ENCODE measurements at places on chromosomes 1 and 21. TPM values are rescaled to one million over a fixed set of nuclear protein-coding genes. Genes with fewer than 3 reads are reported as not detected.

Gene GPX7
- 1.7 TPM for total RNA-seq

Gene INTS11
- 90.6 TPM for total RNA-seq

Gene CD1D
- 0.82 TPM for total RNA-seq

Gene TENT5C
- total RNA-seq = 2.3 TPM

Gene FAAH
- 15.6 TPM for total RNA-seq

Gene LRRC39
- 23.4 TPM for total RNA-seq

Gene NBPF3
- total RNA-seq = 0.95 TPM

Gene DAB1
- not detected for total RNA-seq

Gene CLDN17
- not detected for total RNA-seq

Gene CLEC20A
- not detected for total RNA-seq

Gene FNBP1L
- 35.1 TPM for total RNA-seq

Gene ST3GAL3
- total RNA-seq = 32.2 TPM

DNA sequence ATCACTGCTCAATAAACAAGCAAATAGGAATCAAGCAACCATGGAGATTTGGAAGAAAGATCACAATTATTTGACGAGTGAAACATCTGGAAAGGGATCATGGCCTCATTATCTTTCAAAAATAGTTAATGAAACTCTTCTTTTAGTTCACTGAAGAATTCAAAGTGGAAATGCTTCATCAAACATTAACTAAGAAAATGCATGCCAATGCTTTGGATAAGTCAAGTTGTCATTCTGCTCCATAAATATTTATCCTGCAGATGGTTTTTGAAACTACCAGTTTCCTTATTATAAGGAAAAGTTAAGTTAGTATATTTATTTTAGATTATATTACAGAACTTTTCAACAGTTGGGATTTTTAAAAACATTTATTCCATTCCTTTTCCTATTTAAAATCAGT is 206.5 kb upstream of the ADGRL2 start:
- no peak for DNase-seq

- no peak for DNase-seq
These were observed 9.1 kb upstream of the EFHD2 start for GRCh38 chr1:15400627-15401026.

DNA sequence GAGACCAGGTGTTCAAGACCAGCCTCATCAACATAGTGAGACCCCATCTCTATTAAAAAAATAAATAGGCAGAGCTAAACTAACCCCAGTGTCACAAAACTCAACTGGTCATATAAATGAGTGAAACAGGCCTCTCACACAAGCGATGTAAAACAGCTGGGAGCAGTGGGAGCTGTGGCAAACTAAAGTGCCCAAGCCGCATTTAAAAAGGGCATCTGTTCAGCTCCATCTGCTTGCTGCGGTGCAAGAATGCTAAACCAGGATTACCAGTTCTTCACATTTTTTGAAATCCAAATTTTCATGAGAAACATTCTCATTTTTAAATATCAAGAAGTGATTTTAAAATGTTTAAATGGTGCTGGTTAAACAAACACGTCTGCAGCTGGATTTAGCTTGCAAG is 50.0 kb upstream of the WNT2B start:
- DNase-seq = no peak

- no peak for DNase-seq
These were observed 86.5 kb downstream of the NUF2 start for GRCh38 chr1:163408262-163408661.

DNA sequence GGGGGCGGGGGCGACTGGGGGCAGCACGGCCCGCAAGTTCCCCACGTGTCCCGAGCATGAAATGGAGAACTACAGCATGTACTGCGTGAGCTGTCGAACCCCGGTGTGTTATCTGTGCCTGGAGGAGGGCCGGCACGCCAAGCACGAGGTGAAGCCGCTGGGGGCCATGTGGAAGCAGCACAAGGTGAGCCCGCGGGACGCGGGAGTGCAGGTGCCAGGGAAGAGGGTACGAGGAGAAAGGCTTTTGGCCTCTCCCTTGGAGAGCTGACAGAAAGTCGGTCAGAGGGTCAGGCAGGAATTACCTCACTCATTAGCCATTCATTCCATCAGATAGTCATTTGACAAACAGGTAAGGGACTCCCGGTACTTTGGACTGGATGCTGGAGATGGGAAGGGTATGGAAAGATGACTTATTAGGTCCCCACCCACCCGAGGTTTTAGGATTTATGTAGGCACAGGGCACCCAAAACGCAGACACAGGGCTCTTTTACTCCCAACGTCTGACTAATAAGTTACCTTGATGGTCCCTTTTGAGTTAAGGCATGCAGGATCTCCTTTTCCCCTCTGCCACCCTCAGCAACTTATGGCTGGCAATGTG is 2.1 kb downstream of the TRIM67 start:
- no peak for DNase-seq

- no peak for DNase-seq
These were observed 644.2 kb downstream of the PTPRU start for GRCh38 chr1:29880556-29880955.

- DNase-seq = no peak
These were observed 89.8 kb downstream of the ABCA4 start for GRCh38 chr1:94031154-94031553.

DNA sequence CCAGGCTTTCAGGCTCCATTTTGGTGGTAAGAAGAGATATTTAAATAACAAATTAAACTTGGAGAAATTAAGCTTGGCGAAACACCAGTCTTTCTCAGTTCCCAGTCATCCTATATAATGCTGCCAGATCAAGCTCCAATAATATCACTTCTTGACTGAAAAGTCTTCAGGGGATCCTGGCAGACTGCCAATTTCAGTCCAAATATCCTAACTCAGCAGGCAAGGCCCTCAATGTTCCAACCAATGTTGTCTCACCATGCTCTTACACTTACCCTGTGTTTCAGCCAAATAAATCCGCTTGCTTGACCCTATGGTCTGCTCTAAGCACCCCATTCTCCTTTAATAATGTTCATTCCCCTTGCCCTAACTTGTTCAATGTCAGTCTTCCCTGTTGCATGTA is 39.9 kb upstream of the BCL10 start:
- DNase-seq = no peak

GRCh38 chr1:205310976-205311704 is 10.4 kb downstream of the NUAK2 start:
- no peak for DNase-seq

DNA sequence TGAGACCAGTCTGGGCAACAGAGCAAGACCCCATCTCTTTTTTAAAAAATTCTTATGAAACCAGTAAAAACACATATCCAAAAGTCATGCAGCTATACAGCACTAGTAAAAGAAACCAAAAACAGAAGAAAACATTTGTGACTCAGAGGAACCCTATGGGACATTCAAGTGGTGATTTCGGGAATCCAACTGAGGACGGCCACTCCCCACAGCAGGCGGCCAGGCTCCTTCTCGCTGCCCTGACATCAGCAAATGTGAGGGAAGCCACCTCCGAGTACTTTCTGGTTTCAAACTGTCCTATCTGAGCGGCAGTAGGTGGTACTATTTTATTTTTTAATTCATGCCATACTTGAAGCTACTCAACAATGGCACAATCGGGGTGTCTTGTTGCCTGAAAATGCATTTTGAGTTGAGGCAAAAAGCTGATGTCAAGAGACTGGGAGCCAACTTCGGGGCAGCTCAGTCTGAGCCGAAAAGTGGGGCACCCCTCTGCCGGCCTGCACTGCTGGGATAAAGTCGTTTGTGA is 3.3 kb downstream of the SUMO3 start:
- no peak for DNase-seq

GRCh38 chr1:199058281-199058680 is 419.4 kb downstream of the PTPRC start:
- DNase-seq = no peak

DNA sequence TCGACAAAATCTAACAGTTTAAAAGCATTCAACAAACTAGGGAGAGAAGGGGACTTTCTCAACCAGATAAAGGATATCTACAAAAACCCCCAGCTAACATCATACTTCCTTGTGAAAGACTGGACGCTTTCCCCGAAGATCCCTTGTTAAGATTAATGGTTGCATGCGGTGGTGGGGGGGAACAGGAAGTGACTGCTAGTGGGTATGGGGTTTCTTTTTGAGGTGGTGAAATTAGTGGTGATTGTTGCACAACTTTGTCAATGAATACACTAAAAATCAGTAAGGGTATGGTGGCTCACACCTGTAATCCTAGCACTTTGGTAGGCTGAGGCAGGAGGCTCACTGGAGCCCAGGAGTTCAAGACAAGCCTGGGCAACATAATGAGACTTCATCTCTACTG is 26.9 kb upstream of the EYA3 start:
- no peak for DNase-seq

DNA sequence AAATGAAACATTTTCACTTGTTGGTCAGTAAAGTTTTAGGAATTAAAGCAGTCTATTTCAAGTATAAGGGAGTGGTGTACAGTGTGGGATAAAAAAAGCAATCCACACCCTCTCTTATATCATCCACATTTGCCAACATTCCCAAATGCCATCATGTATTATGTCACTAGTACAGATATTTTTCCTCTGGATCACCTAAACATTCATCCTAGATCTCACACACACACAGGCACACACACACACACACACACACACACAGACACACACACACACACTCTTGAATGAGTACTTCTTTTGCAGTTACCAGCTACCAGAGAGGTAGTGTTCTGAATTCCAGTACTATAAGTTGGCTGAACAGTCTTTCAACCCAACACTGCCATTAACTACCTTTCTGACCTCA is 1369.1 kb upstream of the ADGRL4 start:
- no peak for DNase-seq

DNA sequence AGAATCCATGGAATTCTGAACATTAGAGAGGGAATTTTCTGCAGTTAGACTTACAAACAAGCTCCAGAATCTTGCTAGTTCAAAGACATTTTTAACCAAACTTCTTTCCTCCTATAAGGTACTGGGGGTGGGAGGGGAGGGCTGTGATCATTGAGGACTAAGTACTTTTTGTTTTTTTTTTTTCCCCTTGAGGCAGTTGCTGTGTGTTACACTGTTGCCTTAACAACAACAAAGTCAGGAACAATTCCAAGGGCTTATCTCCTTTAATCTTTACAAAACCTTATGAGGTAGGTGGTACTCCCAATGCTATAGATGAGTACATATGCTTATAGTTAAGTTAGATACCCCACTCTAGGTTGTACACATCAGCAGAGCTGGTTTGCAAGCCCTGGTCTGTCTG is 62.9 kb downstream of the PPP1R12B start:
- no peak for DNase-seq

DNA sequence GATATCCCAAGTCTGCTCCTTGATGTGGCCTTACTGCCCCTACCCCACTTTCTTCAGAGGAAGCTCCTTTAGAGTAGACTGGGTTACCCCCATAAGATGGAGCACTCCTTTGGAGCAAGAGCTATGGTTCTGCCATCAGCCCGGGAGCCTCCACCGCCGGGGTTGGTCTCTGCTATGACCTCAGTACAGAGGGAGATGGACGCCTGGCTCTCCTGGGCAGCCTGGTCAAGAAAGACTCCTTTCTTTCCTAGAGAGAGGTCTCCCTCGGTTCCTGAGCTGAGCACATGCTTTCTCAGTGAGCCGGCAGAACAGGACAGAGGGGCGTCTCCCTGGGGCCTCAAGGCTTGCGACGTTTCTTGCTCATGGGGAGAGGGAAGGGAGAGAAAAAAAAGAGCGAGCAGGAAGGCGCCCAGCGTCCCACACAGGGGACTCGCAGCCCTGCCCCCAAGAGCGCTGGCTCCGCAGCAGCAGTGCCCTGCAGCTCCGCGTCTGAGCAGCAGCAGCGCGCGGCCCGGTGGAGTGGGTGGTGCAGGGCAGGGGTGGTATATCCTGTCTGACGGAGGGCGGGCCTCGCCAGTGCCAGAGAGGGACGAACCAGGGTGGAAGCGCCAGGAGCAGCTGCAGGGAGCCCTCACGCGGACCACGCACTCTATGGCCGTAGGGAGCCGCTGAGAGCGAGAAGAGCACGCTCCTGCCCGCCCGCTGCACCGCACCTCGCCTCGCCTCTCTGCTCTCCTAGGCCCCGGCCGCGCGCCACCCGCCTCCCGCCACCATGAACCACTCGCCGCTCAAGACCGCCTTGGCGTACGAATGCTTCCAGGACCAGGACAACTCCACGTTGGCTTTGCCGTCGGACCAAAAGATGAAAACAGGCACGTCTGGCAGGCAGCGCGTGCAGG is at the start of gene PKP1:
Gene PKP1 (plus strand): TSS at position 576 of the 899 bp plus-strand sequence. CDS start 197 bp downstream, at position 773.
- DNase-seq = peak; percentile 23

GRCh38 chr1:182889997-182890396 is 50.9 kb downstream of the DHX9 start:
- no peak for DNase-seq

GRCh38 chr1:26677306-26678115 is 18.3 kb upstream of the ARID1A start:
- peak; percentile 81 for DNase-seq

- DNase-seq = peak; percentile 32
These were observed 76.6 kb downstream of the NDUFS5 start for GRCh38 chr1:39102537-39103327.

GRCh38 chr1:119924948-119925898 is 28.9 kb upstream of the ADAM30 start:
- peak; percentile 40 for DNase-seq

DNA sequence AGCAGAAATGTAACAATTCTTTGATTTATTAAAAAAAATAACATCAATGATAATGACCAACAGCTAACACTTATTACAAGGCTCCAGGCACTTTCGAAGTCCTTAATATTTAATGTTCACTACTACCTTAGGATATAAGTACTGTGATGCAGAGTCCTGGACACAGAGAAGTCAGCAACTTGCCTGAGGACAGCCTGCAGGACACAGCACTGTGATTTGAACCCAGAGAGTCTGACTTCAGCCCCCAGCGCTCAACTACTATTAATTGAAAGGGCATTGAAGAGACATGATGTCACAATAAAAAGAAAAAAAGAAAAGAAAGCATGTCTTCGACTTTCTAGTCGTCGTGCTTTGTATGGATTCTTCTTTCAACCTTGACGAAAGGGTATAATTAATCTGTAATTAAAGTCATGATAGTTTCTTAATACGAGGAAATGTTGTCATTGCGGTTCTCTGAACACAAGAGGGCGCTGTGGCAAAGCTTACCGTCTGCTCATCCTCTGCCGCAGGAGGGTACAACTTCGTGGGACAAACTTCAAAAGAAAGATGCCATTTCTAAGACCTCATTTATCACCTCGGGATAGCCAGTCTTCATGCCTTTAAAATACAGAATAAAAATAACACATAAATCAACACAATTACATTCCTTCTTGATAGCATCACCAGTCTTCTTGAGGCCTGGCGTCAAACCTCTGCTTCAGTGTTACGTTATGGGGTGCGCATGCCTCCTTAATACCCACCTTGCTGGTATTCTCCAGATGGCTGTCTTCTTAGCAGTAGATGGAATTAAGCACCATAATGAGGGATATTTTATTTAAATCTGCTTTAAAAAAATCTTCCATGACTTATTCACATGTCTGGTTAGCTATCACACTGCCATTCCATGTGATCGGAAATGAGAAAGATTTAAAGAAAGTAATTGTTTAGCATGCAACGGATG is 240.1 kb downstream of the DISC1 start:
- no peak for DNase-seq

- no peak for DNase-seq
These were observed 111.5 kb downstream of the ETS2 start for GRCh38 chr21:38917043-38917774.

DNA sequence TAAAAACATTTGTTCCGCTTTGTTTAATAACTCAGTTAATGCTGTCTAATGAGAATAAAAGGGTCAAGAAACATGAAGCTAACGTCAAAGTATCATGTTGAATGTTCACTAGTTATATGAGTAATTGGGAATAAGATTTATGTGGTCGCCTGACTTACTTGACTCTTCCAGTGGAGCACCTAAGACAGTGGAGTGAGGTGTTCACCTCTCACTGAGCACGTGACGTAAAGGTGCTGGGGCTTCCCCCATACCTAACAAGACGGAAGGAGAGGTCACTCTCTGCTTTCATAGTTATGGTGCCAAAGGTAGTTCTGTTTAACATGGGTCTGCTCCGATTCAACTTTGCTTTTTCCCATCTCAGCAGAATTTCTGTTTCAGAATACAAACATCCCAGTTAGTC is 686 bp downstream of the KMO start:
- no peak for DNase-seq
